CD4-positive, alpha-beta T cell treated with Interleukin-1 beta for 1 hour (primary cell): ENCODE measurements at places on chromosomes 7 and 10.

- DNase-seq: no peak
Observed at GRCh38 chr7:138077809-138078208, 1.6 kb downstream of the AKR1D1 start.

- no peak for DNase-seq
Observed at GRCh38 chr10:125782616-125783015, 7.0 kb upstream of the MMP21 start.

GRCh38 chr10:126394948-126395347, 6.7 kb upstream of the ADAM12 start:
- DNase-seq: no peak

GRCh38 chr10:102540023-102540422, 36.3 kb downstream of the SUFU start:
- DNase-seq: no peak

DNA sequence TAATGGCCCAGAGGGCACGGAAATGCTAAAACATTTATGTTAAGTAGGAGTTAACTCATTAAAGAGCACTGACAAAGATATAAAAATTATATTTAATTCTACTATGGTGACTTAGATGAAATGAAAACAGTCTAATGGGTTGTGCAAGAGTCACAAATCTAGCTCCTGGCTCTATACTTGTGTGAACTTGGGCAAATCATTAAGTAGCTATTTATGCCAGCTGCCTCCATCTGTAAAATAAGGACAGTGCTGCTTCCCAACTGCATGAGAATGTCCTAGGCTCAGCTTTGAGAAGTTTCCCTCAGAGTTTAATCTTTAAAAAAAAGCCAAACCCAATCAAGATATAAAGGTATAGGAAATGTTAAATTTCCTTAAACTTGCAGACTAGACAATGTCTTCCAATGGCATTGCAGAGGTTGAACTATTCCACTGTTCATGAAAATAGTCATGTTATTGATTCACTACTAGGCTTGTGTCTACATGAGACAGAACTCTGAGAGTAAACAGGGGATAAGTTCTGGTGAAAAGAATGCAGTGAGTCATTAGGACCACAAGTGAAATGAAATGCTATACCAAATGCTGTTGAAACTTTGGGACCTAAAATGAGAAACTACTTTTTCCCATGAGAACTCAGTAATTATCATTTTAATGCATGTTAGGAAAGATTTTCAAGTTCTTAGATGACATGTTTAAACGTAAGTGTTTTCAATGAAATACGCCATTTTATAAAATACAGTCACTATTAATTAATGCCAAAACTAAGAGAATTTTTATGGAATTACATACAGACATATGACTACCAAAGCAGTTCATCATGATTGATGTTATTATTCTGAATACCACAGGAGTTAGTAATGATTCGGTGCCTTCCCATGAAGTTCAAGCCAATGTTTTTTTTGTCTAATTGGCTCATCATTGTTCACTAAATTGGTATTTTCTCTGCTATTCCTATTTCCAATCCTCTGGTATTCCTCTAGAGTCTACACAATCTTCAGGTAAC, 84.2 kb downstream of the CDK6 start:
- DNase-seq: no peak

- no peak for DNase-seq
Observed at GRCh38 chr10:61757525-61758397, 95.0 kb downstream of the CABCOCO1 start.

- DNase-seq: no peak
Observed at GRCh38 chr10:124298891-124299290, 119.8 kb downstream of the OAT start.

DNA sequence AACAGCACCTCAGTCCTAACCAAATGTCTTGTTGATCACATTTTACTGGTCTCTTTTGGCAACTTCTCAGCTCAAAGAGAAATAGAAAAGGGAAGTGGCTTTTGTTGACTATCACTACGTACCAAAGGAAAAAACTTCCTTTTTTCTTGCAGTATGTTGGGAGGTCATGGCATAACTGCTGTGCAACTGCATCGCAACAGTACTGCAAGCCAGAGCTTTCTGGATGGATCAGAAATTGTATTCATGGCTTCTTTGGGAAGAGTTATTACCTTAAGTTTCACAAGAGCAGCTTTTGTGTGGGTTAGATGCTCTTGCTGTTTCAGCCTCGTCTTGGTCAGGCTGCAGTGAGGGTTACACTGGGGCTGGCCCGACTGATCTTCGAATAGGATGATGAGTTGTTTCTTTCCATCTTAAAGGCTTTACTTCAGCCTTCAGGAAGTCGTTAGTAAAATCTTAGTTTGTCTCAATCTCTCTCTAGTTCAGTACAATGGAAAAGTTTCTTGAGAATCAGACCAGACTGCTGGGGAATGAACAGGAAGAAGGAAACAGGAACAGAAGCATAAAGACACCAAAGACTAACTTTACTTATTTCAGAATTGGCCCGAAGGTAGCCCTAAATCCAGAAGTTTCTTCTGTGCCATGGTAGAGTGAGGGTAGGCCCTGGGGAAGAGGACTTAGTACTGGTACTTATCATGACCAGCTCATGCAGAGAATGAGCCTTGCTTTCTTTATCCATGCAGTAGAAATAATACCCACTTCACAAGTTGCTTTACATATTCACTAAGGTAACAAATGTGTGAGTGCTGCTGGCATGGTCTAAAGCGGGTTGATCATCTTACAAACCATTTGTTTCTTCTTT, 153.6 kb downstream of the CELF2 start:
- DNase-seq: no peak

DNA sequence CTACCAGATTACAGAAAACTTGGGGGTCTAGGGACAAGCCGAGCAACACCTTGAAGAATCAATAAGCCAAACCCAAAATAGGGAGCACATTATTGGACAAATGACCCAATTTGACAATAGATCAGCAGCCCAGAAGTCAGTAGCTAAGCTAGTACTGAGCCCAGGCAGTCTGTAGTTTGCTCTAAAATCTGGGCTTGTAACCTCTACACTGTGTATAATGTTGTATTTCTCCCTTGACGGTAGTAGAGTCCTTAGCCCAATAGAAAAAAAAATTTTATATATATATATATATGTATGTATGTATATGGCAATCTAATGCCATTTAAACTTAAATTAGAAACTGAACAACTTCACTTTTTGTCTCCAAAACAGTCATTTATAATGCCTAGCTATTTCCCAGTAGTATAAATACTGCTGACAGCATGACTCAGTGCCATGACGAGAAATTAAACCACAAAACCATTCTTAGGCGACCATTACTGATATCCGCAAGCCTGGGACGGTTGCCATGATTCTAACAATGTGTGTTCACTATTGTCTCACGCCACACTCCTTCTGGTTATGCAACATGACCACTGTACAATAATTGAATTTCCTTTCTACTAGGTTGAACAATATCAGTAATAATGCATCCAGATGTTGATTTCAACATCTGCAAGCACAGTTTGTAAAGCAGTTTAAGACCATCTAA, 110.5 kb downstream of the IPMK start:
- DNase-seq: no peak

- peak; percentile 77 for DNase-seq
Observed at GRCh38 chr10:72340510-72341261, 14.0 kb downstream of the DNAJB12 start.

- DNase-seq: no peak
Observed at GRCh38 chr10:99560277-99561126, 27.8 kb downstream of the NKX2-3 start.

- no peak for DNase-seq
Observed at GRCh38 chr10:117424883-117425649, 49.8 kb upstream of the PDZD8 start.

GRCh38 chr7:25360451-25360850, 132.2 kb upstream of the NPVF start:
- no peak for DNase-seq

GRCh38 chr10:84944187-84944586, 615.8 kb downstream of the CCSER2 start:
- no peak for DNase-seq

GRCh38 chr10:121838931-121839330, 88.9 kb downstream of the ATE1 start:
- no peak for DNase-seq

- DNase-seq: no peak
Observed at GRCh38 chr10:48490946-48491345, 113.9 kb downstream of the ARHGAP22 start.

DNA sequence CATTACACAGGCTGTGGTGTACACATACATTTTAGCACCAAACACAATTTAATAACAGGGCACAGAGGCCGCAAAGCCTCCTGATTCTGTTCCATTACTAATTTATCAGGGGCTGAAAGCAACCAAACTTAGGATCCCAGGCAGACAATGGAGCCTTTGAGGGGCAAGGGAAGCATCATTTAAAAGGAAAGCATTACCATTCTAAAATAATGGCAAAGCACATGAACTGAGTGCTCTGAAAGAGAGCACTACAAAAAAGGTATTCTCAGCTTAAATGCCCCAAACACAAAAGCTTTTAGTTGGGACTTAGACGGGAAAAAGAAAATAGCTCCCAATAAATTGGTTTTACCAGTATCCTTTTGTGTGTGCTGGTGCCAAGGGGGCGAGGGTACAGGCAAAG, 282.0 kb upstream of the ETV1 start:
- DNase-seq: no peak

- DNase-seq: no peak
Observed at GRCh38 chr7:12369756-12370155, 33.9 kb downstream of the VWDE start.

- no peak for DNase-seq
Observed at GRCh38 chr7:7745966-7746365, 27.6 kb upstream of the RPA3 start.
